ENCODE measurements at places on chromosomes 12 and 14.
A peak's percentile ranks its signal among the peaks of the same experiment; 100 is the strongest.

GRCh38 chr12:124995200-124995961, 1.9 kb downstream of the BRI3BP start:
- no peak for DNase-seq

- DNase-seq: peak; percentile 37
These were observed 39.5 kb upstream of the NT5DC3 start for GRCh38 chr12:103880299-103881142.

DNA sequence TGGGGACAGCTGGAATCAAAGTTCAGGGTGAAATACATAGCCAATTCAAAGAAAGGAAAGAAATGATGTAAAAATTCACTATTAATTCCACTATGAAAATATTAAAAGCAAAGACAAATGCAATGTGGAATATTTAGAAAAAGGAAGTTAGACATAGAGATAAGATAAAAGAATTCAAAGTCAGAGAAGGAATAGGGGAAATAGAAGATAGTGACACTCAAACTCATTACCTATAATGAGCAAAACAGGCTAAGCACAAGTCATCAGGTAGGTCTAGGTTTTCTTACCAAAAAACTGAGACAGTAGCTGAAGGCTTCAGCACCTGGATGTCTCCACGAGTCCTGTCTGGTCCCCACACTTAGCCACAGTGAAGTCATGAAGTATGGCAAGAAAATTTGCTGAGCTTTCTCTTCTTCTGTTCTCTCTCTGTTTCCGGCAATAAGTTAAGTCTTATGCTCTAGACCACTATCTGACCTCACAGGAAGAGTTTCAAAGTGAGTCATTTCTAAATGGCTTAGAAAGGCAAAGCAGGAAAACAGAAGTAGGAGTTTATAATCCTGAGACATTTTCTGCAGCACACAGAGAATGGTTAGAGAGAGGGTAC, at the start of gene C3AR1:
C3AR1 (minus strand) TSS at position 369 of the 604 bp plus-strand sequence. CDS start 6,174 bp downstream, outside the sequence.
- no peak for DNase-seq

GRCh38 chr12:130818272-130818634, 20.8 kb downstream of the STX2 start:
- DNase-seq: no peak

- DNase-seq: peak; percentile 65
These were observed 8.9 kb downstream of the RSRC2 start for GRCh38 chr12:122517877-122518276.

GRCh38 chr14:50469982-50470381, 62.4 kb downstream of the MAP4K5 start:
- no peak for DNase-seq

DNA sequence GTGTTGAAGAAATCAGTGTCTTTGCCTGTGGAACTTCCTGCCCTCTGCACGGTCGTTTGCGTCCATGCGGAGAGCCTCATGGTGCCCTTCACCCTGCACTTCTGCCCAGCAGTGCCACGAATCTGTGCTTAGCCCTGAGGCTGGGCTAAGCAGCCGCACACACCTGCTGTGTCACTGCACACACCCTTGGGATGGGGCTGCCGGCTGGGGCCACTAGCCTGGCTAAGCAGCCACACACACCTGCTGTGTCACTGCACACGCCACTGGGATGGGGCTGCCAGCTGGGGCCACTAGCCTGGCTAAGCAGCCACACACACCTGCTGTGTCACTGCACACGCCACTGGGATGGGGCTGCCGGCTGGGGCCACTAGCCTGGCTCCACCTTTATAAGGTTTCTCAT, 188.5 kb downstream of the KIF26A start:
- DNase-seq: no peak

- no peak for DNase-seq
These were observed 50.1 kb downstream of the PHLDA1 start for GRCh38 chr12:75981247-75982168.

GRCh38 chr14:71852181-71852580, 80.0 kb upstream of the RGS6 start:
- DNase-seq: no peak
